ENCODE measurements at places on chromosomes 5 and 9.
A peak's percentile ranks its signal among the peaks of the same experiment; 100 is the strongest.

- DNase-seq: no peak
Measured at GRCh38 chr5:132429463-132430440, 60.2 kb downstream of the SLC22A5 start.

- no peak for DNase-seq
Measured at GRCh38 chr5:179319741-179320281, 25.4 kb downstream of the ADAMTS2 start.

DNA sequence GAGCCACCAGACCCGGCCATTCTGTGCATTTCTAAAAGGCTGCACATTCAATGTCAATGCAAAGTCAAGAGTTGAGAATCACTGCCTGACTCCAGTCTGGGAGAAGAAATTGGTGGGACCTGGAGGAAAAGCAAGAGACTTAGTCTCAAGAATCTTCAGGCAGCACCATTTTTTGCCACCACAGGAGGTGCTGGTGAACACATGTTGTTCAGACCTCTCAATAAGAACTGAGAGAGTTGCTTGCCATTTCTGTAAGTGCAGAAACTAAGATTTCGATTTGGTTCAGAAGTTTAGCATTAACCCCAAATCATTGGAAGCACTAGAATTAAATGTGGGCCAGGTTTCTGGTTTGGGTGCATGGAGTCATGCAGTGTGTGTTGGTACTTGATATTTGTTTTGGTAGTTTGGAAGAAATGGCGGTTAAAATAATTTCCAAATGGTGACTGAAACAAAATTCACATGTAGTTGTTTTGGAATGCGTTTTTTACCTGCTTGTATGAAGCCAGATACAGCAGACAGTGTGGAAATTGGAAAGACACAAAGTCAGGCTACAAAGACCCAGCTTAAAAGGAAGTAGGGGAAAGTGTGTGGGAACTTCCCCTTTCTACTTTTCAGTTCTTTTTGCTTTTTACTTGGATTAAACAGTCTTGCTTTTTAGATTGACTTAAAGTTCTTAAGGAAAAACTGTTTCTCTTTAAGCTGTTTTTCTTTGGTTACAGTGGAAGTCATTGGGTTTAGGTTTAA is 20.4 kb downstream of the PDE8B start:
- no peak for DNase-seq

- DNase-seq: no peak
Measured at GRCh38 chr5:78760366-78760765, 111.8 kb upstream of the LHFPL2 start.

GRCh38 chr5:45694255-45694814 is 1.8 kb downstream of the HCN1 start:
- DNase-seq: peak; percentile 4

- peak; percentile 31 for DNase-seq
Measured at GRCh38 chr5:56278335-56278753, 45.2 kb upstream of the ANKRD55 start.
